ENCODE measurements at places on chromosomes 5 and 9.

- no peak for DNase-seq
Measured at GRCh38 chr5:10471677-10472076, 30.0 kb downstream of the ROPN1L start.

- no peak for DNase-seq
Measured at GRCh38 chr5:168013546-168013945, 277.9 kb upstream of the WWC1 start.

DNA sequence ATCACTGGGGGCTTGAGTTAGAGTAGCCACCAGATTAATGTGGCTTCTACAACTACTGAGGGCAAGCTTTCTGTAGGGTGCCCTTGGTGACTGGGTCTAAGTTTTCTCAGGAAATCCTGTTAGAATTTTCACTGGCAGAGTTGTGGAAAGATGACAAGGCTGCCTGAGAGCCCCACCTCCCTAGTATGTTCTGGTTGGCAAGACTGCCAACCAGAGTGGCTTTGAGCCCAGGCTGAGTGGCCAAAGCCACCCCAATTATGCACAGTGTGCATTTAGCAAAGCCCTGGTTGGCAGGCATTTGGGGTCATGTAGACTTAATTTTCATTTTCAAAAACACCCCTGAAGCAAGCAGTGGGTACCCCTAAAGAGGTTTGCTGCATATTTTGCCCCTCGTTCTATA is 136.7 kb upstream of the HAPLN1 start:
- DNase-seq, result no peak

DNA sequence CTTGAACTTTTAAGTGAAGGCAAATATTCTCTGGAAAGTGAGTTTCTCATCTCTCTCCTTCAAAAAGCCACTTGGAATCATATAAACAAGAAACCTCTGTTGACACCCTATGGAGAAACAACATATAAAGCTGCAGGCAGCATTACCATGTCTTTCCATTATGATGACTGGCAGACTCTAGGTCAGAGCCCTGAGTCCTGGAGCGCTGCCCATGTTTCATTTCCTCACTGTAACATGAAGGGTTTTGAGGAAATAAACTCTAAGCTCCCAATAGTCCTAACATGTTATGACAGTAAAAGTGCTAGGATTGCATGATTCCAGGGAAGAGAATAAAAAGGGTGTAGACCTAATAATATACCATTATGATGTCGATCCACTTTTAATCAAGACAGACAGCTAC is 220.6 kb downstream of the CTNND2 start:
- no peak for DNase-seq

DNA sequence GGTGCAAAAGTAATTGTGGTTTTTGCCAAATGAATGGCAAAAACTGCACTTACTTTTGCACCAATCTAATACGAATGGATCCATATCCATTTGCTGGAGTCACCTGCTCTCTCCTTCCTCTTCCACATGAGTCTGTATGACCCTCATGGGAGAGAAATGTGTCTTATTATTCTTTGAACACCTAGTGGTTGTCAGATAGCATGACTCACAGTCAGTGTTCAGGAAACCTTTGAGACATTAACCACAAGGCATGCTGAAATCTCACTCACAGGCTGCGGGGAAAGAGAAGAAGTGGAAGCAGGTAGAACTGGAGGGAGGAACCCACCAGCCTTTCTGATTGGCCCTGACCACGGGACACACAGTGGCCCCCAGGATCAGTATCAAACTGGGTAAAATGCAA is 222.8 kb upstream of the KLF4 start:
- no peak for DNase-seq

- DNase-seq, result no peak
Measured at GRCh38 chr5:39675676-39676075, 250.9 kb upstream of the DAB2 start.

DNA sequence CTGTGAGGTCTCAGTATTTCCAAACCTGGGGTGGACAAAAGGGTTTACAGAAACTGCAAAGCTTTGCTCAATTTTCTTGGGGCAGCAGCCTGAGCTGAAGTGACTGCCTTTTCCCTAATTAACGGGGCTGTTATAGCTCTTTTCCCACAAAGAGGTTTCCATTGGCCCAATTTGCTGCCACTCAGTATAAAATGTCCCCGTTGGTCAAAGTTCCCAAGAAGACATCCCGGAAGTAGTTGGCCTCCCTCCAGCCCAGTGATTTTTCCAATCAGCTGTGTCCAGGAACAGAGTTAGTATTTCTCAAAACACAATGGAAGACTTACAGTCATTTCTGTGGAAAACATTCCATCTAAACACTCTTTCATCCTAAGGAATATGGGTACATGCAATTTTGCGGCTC is 643.6 kb downstream of the ACTL7B start:
- no peak for DNase-seq

DNA sequence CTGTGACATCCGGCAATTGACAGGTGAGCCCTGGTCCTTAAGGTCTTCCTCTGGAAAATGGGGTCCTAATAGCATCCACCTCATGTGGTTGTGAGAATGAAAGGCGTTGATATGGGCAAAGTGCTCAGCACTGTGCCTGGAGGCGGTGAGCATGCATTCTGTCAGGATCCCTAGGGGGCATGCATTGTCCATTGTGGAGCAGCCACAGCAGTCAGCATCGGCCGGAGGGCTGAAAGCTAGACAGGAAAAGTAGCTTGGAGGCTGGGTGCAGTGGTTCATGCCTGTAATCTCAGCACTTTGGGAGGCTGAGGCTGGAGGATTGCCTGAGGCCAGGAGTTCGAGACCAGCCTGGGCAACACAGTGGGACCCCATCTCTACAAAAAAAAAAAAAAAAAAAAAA is 122.2 kb downstream of the LHX2 start:
- no peak for DNase-seq

DNA sequence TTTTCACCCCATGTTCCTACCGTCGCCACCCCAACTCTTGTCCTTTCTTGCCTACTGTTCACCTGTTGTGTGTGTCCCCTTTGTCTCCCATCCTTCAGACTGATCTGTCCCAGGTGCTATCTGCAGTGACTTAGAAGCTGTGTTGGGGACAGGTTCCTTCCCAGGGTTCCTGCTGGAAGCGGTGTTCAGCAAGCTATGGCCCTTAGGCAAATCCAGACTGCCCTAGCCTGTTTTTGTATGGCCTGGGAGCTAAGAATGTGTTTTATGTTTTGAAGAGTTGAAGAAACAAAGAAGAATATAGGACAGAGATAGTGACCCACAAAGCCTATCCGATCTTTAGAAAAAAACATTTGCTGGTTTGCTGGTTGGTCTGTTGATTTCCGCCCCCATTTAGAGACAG is 236.4 kb downstream of the GOLPH3 start:
- no peak for DNase-seq
